ENCODE measurements at places on chromosomes 2 and 18.

GRCh38 chr2:161104054-161104553, 56.1 kb upstream of the TANK start:
- no peak for DNase-seq

- peak; percentile 9 for DNase-seq
Measured at GRCh38 chr18:54020156-54020745, 204.2 kb downstream of the MBD2 start.

GRCh38 chr2:109324861-109325260, 195.9 kb downstream of the SH3RF3 start:
- peak; percentile 99 for DNase-seq

DNA sequence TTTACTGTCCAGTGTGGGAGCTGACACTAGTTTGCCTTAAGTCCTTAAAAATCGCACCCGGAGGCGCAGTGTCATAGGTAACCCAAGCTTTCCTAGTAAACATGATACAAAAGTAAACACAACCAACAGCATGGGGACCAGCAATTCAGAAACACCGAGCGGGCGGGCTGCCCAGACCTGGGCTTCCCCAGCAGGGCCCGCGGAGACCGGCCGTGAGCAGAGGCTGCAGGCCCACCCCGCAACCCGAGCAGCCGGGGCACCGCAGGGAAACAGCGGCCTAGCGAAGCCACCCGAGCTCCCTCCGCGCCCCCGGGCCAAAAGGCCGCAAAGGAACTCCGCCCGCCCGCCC, 296 bp downstream of the TTC21B start:
- DNase-seq = no peak

DNA sequence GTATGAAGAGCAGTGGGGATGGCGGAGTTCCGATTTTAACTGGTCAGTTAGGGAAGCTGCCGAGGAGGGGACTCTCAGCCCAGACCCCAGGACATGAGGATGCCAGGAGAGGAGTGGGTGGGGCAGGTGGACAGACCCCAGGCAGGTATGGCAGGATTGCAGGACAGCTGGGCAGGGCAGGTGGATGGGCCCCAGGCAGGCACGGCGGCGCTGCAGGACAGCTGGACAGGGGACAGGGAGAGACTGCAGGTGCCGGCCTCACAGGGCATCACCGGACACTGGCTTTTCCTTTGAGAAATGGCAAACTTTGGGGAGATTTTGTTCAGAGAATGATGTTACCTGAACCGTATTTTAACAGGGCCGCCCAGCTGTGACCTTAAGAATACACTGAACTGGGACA, 127.7 kb downstream of the SNTG2 start:
- no peak for DNase-seq

All from HCEC 1CT (cell line).